ENCODE measurements at places on chromosomes 5 and 9.

GRCh38 chr5:36624277-36624676 is 17.9 kb downstream of the SLC1A3 start:
- no peak for DNase-seq

- no peak for DNase-seq
Observed at GRCh38 chr9:115606838-115607237, 488.9 kb upstream of the TNC start.

- DNase-seq = no peak
Observed at GRCh38 chr5:172669386-172670004, 28.4 kb downstream of the NEURL1B start.

- no peak for DNase-seq
Observed at GRCh38 chr9:16682273-16682672, 188.2 kb downstream of the BNC2 start.

DNA sequence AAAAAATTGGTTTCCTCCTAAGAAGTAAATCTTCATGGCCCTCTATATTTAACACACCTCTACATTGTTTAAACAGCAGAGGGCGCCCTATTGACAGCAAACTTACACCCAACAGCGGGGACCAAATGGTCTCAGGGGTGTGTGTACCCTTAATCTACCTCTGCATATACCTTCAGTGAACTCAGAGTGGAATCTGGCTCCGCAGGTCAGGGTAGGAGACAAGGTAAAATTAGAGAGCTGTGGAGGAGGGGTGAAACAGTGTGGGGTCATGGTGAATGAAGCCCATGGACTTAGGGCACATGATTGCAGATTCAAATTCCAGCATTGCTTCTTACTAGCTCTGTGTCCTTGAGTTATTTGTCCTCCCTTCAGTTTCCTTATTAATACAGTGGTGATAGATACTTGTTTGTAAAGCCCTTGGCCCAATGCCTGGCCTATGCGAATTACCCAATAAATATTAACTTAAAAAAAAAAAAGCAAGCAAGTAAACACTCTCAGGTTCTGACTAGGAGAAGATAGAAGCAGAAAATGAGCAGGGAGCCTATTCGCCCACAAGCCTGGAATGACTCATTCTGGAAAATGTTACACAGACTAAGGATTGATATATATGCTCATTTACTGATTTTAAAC is 122.9 kb downstream of the CAVIN4 start:
- no peak for DNase-seq

GRCh38 chr5:118698774-118699173 is 289.6 kb downstream of the DTWD2 start:
- DNase-seq = no peak

DNA sequence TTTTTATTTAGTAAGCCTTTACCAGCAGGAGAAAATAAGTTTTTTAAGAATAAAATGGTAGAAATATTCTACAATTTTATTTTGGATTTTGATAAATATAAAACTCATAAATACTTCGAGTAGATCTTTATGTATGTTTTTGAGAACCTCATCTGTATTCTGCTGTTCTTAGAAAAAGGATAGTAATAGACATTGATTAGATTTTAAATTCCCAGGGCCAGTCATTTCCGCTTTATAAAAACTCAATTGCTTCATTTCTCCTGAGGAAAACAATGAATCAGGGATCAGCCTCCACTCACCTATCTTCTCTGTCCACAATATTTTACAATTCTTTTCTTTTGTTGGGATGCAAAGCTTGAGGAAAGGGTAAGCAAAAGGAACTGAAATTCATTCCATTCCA is 1983.5 kb upstream of the C9orf72 start:
- DNase-seq = no peak

- DNase-seq = no peak
Observed at GRCh38 chr9:25889661-25890060, 211.4 kb upstream of the TUSC1 start.

DNA sequence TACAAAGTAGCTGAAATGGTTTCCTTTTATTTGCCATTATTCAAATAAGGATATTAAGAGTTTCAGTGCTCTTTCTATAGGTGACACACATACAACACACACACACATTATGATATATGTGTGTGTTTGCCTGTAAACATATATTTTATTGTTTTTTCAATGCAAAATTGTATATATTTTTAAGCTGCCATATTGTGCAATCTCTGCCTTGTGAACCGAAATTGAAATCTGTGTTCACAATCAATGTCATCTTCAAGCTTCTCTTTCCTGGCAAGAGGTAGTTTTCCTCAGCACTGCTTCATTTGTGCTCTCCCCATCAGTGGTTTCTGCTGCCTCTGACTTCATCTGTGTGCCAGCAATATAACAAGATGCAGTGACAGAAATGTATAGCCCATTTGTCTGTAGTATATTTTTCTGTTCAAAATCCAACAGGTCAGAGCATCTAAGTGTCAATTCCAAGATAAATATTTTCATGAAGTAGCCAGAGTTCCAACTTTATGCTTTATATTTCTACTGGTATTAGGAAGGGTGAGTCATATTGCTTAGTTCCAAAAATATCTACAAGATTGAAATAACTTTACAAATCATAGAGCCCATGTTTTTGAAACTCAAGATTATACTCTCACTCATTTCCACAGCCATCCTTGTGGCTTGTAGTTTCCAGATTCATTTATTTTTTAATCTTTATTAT is 1704.8 kb upstream of the CDH9 start:
- no peak for DNase-seq

DNA sequence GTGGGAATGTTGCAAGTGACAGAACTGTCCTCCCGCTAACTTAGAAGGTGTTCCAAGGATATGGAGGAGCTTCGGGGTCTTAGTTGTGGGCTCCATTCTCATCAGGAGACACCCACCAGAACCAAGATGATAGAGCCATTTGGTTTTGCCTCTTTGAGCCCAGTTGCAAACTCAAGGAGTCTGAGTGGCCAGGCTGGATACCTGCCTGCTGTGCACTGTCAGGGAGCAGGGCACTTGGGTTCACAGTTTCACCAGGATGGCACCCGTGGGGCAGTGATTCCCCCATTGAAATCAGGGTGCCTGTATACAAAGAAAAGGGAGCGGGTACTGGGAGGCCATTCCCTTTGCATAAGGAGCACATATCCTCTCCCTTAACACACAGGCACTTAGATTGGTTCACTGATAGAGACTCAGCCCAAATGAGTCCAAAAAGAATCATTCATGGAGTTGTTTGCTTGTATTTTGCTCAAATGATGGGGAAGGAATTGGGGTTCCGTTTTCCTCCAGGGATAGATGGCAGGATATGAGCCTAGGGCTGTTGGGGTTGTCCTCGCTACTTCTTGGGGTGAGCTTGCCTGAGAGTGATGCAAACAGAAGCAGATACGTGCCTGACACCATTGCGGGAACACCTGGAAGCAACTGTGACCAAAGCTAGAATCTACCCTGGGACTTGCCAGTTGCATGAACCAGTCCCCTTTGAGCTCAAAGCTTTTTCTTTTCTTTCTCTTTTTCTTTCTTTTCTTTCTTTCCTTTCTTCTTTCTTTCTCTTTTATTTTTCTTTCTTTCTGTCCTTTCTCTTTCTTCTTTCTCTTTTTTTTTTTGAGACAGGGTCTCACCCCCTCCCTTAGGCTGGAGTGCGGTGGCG is 1.3 kb upstream of the PRR7 start:
- DNase-seq = no peak

DNA sequence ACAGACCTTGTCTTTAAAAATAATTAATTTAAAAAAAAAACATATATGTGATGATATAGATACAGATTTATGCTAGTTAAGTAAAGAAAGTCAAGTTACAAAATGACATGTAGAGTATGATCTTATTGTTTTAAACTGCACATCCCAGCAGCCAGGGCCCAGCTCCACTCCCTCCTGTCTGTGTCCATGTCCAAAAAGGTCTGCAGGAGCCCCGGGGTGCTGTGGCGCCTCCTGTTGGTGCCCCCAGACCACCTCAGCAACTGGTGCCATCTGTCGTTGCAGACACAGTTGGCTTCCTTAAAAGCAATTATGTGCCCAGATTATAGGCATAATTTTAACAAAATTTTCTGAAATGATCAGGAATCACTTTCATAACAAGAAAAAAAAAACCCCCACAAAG is 33.3 kb downstream of the IPPK start:
- DNase-seq = no peak

- DNase-seq = no peak
Observed at GRCh38 chr9:25442526-25442925, 235.7 kb downstream of the TUSC1 start.

DNA sequence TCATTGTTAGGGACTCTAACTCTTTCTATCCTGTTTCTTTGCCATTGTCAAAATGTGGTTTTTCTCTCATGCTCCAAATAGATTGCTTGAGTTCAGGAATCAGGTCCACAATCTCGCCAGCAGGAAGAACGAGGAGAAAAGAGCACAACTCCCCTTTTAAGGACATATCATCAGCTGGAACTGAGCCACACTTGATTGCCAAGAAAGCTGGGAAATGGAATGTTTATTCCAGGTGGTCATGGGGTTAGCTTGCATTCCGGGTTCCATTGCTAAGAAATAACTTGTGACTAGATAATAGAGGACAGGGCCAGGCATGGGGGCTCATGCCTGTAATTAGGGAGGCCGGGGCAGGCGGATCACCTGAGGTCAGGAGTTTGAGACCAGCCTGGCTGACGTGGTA is 32.4 kb upstream of the C9orf57 start:
- no peak for DNase-seq

DNA sequence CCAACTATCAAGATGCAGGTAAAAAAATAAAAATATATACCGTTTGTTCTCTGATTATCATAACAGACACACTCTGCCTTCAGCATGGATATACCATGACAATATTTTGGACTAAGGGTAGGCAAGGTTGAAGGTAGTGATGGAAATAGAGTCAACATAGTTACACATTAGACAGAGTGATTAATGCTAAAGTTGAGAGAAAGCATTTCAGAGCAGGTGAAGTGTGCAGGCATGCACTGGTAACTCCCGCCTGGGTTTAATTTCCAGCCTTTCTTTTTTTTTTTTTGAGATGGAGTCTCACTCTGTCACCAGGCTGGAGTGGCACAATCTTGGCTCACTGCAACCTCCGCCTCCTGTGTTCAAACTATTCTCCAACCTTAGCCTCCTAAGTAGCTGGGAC is 458.5 kb downstream of the TLR4 start:
- no peak for DNase-seq

All from NCI-H226 (cell line).